ENCODE measurements at places on chromosomes 12 and 14.
A peak's percentile ranks its signal among the peaks of the same experiment; 100 is the strongest.

GRCh38 chr14:96434040-96434439 is 42.1 kb downstream of the AK7 start:
- DNase-seq = no peak

DNA sequence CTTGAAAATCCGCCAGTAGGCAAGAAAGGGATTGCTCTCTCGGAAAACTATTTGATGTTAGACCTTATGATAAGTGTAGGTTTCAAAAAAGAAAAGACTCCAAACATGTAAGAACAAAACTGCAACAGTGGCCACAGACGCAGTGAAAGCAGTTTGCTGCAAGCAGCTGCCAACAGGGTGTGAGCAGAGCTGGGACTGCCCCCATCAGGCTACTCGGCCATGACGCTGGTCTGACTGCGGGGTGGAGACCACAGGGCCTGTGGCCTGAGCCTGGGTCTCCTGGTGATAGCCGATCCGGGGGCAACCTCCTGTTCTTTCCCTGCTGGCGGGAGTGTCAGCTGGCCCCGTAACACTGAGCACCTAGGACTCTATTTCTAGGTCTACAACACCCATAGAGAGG is 63.2 kb downstream of the AMN start:
- no peak for DNase-seq

DNA sequence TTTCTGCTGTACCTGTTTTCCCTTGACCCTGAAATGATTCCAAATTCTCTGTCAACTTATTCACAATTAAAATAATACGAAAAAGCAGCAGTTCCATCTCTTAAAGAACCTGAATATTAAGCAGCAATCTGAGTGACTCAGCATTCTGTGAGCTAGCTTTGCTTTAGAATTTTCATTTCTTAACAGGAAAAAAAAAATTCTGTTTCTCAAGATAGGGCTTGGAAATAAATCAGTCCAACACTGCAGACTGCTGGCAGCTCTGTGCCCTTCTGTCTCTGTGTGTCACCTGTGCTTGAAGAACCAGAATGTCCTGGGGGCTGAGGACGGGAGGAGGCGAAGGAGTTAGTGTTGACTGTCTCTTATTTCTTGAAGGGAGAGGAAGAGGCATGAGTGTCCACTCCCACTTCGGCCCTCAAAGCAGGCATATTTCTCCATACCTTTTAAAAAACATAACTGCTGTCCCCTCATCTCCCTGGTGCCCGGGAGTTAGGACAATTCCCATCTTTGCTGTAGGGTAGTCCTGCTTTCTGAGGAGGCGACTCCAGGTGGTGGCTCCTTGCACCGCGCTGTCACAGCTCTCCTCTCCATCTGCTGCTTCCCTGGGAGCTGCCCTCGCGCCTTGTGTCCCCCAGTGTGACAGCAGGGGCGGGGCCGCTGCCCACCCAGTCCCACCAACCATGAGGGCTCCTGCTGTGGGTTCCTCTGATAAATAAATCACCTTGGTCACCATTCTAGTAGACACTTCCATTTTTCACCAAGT is 203.1 kb downstream of the CALM1 start:
- DNase-seq = no peak

DNA sequence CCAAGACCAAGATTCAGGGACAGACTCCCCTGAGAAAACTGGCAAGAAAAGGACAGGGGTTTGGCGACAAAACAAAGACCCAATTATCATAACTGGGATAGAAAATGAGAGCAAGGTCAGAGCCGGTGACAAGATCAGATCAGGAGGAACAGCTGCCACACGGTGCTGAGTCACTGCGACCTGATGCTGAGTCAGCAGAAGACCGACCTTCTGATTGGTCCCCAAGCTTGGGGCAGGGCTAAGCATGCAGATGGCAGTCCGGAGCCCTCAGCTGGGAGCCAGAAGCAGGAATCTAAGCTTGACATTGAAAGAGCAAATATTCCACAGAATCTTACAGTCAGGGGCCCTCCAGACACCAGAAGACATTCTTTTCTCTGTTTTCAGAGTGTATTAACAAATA is 19.1 kb upstream of the ARMH4 start:
- peak; percentile 52 for DNase-seq

DNA sequence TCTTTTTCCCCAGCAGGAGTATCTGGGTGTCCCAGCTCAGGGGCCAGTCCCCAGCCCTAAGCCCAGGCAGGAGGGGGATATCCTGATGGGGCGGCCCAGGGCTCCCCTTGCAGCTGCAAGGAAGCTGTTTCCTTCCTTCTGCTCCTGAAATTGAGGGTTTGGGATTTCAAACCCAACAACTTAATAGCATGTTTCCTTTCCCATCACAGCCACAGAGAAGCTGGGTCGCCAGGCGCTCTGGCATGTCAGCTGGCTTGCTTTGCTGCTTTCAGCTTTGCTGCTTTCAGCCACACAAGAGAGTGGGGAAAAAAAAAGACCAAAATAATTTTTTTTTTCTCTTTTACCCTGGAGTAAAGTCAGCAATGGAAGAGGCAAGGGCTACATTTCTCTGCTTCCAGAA is 30.0 kb downstream of the HVCN1 start:
- no peak for DNase-seq

DNA sequence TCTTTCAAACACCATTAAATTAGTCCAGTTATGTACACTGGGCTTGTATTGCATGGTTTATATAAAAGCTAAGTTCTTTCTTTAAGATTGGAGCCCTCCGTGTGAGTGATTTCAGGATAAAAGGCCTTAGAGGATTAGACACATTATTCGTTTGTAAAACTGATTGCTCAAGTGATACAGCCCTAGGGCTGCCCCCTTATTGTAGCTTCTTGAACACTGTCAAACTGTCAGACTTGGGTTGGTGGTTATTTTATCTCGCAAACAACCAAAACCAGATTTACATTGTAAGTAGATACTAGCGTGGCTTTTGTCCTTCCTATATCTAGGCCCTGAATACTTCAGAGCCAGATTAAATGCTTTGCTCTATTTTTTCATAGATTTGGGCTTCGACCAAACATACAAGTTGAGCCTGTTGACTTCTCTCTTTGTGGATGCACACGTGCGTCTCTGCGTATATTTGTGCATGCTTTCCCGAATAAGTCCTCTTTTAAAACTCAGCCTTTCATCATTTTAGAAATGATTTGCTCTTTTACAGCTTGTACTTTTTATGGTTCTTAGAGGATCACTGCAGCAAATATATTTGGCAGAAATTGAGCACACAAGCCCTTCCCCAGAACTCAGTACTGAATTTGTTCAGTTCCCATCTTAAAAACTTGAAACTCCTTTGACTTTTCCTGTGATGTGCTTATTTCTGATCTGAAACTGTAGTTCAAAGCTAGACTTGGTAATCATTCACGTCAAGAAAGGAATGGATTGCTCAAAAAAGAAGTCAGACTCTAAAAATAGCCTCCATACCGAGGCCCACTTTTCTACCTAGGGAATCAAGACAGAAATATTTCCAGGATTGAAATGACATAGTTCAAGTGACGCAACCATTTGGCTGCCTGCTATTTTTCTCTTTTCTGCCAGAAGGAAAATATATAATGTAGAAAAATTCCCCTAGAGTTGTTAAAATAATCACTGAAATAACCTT is 129.5 kb downstream of the ETV6 start:
- no peak for DNase-seq
